ENCODE measurements at places on chromosomes 5 and 9.

- DNase-seq: no peak
Observed at GRCh38 chr5:62642468-62642867, 63.8 kb downstream of the LRRC70 start.

- DNase-seq: no peak
Observed at GRCh38 chr5:24188216-24188925, 456.4 kb downstream of the CDH10 start.

GRCh38 chr5:127316011-127316410 lies 25.4 kb downstream of the MEGF10 start:
- no peak for DNase-seq

DNA sequence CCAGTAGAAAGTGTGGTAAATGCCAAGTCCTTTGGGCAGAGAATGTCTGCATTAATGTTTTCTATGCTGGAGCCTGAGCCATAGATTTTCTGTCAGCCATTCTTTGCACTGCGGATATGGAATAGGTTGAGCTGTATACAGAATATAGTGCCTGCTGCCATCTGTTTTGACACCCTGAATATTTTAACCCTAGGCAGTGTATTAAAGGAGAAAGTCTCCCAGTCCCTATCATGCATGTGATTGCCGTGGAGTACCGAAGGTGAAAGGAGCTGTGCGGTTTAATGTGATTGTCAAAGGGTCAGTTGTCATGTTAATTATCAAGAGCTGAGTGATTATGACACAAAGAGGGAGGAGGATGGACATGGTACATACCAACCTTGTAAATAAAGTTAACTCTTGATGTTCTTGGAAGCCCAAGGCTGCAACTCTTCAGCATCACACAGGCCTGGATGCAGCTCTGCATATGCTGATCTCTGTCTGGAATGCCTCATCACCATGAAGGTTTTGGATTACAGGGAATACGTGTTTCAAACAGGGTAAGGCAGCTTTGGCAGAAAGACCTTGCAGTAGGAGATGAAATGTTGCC lies 247.1 kb upstream of the ELAVL2 start:
- DNase-seq: no peak

DNA sequence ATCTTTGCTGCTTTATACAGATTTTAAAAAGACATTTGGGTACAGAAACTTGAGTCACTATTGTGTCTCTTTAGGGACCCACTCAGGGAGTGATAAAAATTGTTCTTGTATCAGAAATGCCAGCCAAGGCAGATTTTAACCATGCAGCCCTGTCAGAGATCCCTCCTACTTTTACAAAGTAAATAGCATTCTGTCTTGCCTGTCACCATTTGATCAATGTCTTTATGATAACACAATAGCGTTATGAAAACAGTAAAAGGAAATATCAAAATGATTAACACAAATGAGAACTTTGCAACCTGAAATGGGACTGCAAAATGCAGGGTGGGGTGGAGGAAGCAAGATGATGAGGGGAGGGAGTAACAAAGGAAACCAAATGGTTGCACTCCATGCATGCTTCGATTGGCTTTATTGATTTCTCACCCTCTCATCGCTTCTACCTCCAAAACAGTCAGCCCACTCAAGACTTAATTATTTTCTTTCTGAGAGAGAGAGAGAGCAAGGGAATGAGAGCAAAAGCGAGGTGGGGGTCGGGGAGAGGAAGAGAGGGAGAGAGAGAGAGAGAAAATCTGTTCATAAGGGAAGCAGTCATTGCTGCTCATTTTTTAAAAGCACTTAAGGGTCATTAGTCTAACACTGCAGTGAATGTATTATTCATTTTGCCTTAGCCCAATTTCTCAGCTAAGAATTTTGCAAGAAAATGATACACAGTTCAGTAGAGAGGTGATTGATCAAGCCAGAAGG lies 576.5 kb downstream of the CSNK1G3 start:
- no peak for DNase-seq

GRCh38 chr5:106423109-106423897 lies 1247.4 kb downstream of the EFNA5 start:
- no peak for DNase-seq

DNA sequence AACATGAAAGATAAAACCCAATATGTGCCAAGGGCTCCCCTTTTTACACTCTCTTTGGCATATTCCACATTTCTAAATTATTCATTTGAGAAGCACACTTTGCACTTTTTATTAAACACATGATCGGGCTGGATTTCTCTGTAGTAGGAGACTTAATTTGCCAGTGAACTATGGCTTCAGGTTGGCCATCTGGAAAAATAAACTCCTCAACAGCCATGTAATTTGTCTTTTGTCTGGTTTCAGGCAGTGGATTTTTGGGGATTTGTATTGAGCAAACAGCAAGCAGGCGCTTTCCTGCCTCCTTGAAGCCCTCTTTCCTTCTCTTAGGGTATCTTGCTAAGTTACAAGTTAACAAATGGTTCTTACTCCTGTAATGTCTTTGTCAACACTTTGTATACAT lies 73.0 kb upstream of the DMRTA1 start:
- DNase-seq: no peak

DNA sequence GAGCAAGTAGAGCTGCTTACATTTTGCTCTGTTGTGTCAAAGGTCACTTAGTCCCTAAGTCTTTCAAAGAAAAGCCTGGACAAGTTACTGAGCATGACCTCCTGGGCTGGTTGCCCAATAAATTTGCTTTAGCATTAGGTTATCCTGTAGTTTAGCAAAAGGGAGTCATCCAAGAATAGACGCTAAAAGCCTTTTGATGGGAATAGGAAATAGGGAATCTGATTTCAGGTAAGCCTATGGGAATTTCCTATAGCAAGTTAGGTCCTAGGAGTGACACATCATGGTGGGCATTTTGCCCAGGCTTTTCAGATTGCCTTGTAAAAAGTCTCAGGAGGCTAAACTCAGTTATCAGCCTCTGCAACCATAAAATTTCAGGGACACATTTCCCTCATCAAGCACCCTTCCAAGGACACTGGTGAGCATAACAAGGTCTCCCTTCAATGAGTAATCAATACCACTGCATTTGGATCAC lies 67.6 kb upstream of the RANBP3L start:
- DNase-seq: no peak

- DNase-seq: no peak
Observed at GRCh38 chr9:84212982-84213381, 127.6 kb downstream of the SLC28A3 start.

GRCh38 chr5:132776131-132776937 lies 705 bp downstream of the SEPTIN8 start:
- no peak for DNase-seq

GRCh38 chr9:4663956-4664355 lies 1.9 kb downstream of the PLPP6 start:
- no peak for DNase-seq

GRCh38 chr5:158759283-158759682 lies 340.4 kb downstream of the EBF1 start:
- no peak for DNase-seq

DNA sequence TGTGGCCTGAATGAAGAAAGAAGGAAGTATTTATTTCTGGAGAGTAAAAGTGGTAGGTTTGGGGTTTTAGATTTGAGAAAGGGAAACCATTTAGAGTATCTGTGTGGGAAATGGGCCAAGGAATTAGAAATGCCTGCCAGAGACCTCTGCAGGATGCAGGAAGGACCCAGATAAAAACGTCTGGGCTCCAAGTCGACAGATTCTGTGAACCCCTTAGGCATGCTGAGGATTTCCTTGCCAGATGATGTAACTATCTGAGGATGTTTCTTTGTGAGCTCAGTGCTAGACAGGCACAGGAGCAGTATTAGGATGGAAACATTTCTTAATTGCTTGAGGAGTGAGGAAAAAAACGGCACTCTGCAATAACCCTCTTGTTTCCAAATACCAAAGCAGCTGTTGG lies 251.8 kb upstream of the DMRT1 start:
- DNase-seq: no peak

DNA sequence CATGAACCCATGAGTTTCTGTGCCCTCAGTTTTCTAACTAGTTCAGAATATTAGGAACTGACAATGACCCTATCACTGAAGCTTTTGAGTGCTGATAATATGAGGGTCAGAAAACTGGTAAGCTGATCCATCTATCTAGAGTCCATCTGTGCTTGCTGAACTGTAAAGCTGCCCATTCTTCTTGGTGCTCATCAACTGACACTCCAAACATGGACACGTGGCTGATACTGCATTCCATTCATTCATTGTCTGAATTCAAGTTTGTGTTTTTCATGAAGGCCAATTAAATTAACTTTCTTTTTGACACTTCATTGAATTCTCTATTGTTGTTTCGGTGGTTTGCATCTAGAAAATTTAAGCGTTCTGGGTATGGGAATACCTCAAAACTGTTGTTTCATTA lies 17.6 kb downstream of the NREP start:
- no peak for DNase-seq

GRCh38 chr5:143059976-143060765 lies 290.0 kb downstream of the ARHGAP26 start:
- DNase-seq: no peak

DNA sequence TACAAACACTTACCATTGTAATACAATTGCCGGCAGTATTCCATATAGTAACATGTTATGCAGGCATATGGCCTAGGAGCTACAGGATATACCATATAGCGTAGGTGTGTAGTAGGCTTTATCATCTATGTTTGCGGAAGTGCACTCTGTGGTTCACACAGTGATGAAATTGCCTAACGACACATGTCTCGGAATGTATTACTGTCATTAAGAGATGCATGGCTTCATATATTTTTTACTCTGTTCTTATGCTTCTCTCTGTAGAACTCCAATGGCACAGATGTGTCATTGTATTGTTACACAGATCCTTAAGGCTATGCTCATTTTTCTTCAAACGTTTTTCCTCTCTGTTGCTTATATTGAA lies 19.2 kb upstream of the ANKRD18A start:
- DNase-seq: no peak

GRCh38 chr5:173028811-173029327 lies 27.3 kb upstream of the CREBRF start:
- no peak for DNase-seq

All from stimulated activated CD8-positive, alpha-beta memory T cell treated with anti-CD3 and anti-CD28 coated beads, Interleukin-2, amount 100 ng/mL, for 1 hour (primary cell).